ENCODE measurements at places on chromosomes 5 and 9. TPM values are rescaled to one million over a fixed set of nuclear protein-coding genes. Genes with fewer than 3 reads are reported as not detected.

Gene TMEM252
- total RNA-seq: not detected

Gene PKD2L2
- not detected for total RNA-seq

Gene SLC25A2
- total RNA-seq: 0.30 TPM

Gene GMCL2
- not detected for total RNA-seq

Gene LRRTM2
- total RNA-seq: 0.89 TPM

Gene NUTM2G
- total RNA-seq: not detected

Gene PCDHA1
- 0.09 TPM for total RNA-seq

Gene GRXCR2
- total RNA-seq: not detected

Gene DIPK1B
- total RNA-seq: 0.30 TPM

Gene GPRIN1
- total RNA-seq: 7.3 TPM

Gene TMEM174
- not detected for total RNA-seq

Gene KCNV2
- not detected for total RNA-seq

Gene SLC31A2
- total RNA-seq: 6.1 TPM

Gene GABBR2
- total RNA-seq: 0.89 TPM

Gene SNCB
- total RNA-seq: not detected

Gene IL3
- not detected for total RNA-seq

Gene N4BP3
- total RNA-seq: under 0.01 TPM

Gene GRAMD2B
- total RNA-seq: 17.8 TPM

Gene FGF10
- total RNA-seq: not detected

Gene HINT1
- 134 TPM for total RNA-seq
